ENCODE measurements at places on chromosomes 3 and 15.

- DNase-seq = no peak
Measured at GRCh38 chr3:125001557-125002413, 54.0 kb downstream of the HEG1 start.

DNA sequence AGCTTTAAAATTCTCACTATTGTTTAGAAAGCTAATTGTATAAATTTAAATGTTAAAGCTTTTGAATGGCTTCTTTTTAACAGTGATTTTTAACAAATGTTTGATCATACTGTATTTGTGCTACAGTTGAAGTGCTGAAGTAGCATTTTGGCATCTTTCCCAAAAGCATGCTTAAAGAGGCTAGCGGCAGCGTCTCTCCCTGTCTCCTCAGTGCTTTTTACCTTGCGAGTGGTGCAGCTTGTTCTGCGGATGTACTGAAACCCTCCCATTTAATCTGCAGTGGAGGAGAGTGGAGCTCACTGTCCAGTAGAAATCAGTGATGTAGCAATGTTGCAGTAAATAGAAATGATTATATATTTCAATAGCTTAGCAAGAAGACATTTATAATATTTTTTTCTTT is 43.7 kb downstream of the LRRC49 start:
- no peak for DNase-seq

DNA sequence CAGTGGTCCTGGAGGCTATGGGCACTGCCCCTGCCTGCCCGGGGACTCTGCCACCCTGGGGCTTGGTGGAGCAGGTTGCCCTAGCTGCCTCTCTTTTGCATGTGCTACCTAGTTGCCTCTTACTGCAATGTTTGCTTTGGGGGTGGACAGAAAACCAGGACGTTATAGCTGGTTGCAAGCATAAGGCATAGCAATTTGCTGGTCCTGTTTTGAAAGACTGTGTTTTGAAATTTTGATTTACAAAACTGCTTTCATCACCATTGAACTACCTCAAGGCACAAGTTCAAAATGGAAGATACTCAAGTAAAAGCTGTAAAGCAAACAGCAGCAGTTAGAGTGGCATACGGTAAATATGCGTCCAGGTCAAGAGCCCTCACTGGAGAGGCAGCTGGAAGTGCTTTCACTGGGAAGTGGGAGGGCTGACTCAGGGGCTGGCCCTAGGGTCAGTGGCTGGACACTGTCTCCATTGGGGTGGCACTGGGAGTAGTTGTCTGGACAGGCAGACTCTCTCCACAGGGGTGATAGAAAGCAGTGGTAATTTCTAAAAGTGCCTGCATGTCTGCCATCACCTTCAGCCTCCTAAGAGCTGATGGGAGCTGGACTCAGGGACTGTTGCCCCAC is 138.1 kb downstream of the CHDH start:
- DNase-seq = no peak

DNA sequence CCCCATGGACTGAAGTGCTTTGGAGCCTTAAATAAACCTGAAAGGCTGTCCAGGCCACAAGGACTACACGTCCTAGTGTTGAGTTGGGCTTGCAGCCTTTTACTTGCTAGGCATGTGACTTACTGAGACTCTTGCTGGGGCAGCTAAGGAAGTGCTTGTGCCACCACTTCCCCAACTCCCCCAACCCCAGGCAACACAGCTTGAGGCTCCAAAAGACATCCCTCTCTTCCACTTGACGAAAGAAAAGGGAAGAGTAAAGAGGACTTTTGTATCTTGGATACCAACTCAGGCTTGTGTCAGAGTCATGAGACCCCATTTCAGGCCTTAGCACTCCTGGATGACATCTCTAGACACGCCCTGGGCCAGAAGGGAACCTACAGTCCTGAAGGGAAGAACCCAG is 109.8 kb downstream of the XRN1 start:
- no peak for DNase-seq

- no peak for DNase-seq
Measured at GRCh38 chr3:133820889-133821675, 15.5 kb downstream of the SRPRB start.

GRCh38 chr15:29674661-29675533 is 147.4 kb downstream of the TJP1 start:
- no peak for DNase-seq

- DNase-seq = no peak
Measured at GRCh38 chr3:151660885-151661284, 72.8 kb upstream of the AADACL2 start.

- no peak for DNase-seq
Measured at GRCh38 chr3:138395865-138396751, 38.3 kb upstream of the ESYT3 start.

- no peak for DNase-seq
Measured at GRCh38 chr3:159668990-159669476, 319.6 kb upstream of the IL12A start.

GRCh38 chr3:50531201-50531600 is 27.8 kb upstream of the CACNA2D2 start:
- DNase-seq = no peak

DNA sequence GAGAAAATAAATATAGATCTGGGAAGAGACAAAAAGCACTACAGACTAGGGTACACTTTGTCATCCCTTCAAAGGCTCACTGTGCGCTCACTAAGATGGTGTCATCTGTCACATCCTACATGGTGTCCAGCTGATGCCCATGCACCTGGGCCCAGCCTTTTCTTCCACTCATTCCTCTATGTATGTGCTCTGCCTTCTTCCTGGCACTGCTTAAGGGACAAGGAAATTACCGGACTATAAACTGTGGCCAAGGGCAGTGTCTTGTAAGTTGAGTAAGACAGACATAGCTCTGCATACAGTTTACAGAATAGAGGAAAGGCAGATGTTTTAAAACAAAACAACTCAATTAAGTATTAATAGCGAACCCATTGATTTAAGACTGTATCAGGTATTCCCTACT is 52.9 kb downstream of the ARHGAP31 start:
- DNase-seq = no peak

DNA sequence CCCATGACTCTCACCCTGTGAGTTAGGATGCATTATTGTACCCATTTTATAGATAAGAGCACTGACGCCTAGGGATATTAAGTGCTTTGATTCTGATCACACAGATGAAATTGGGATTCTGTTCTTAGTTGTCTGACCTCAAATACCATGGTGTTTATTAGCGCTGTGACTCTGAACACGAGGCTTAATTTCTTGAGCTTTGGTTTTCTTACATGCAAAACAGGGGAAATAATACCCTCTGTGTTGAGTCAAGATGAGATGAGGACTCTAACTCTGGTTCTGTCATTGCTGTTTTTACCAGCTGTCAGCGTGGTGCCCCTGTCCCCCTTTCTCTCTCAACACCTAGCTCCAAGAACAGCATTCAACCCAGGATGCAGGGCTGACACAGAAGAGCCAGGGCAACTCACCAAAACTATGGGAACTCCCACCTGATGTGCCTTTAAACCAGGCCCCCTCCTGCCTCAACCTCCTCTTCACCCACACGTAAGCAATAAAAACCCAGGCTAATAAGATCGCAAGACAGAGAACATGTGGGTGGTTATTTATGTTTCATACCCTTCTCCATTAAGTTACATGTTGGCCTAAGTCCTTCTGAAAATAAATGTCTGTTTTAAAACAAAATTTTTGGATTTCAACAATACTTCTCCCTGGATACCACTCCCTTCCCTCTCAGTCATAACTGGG is 100.1 kb upstream of the SPATA12 start:
- no peak for DNase-seq

- no peak for DNase-seq
Measured at GRCh38 chr3:144590854-144591253, 619.2 kb downstream of the DIPK2A start.

- no peak for DNase-seq
Measured at GRCh38 chr3:195031574-195032003, 239.4 kb downstream of the XXYLT1 start.

DNA sequence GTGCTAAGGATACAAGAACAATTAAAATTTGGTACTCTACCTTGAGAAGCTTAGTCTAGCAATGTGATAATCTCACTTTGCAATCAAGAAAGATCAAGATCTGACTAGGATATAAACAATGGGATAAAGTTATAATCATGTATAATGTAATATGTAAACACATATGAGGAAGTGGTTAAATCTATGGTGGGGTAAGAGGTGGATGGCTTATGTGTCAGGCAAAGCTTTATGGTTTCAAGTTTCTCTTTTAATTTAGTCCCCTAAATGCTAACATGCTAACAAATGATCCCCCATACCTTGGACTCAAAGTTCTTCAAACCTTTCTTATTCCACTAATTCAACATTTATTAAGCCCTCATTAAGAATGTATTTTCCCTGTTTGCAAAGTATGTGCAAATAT is 2.5 kb downstream of the RSL24D1 start:
- DNase-seq = no peak

DNA sequence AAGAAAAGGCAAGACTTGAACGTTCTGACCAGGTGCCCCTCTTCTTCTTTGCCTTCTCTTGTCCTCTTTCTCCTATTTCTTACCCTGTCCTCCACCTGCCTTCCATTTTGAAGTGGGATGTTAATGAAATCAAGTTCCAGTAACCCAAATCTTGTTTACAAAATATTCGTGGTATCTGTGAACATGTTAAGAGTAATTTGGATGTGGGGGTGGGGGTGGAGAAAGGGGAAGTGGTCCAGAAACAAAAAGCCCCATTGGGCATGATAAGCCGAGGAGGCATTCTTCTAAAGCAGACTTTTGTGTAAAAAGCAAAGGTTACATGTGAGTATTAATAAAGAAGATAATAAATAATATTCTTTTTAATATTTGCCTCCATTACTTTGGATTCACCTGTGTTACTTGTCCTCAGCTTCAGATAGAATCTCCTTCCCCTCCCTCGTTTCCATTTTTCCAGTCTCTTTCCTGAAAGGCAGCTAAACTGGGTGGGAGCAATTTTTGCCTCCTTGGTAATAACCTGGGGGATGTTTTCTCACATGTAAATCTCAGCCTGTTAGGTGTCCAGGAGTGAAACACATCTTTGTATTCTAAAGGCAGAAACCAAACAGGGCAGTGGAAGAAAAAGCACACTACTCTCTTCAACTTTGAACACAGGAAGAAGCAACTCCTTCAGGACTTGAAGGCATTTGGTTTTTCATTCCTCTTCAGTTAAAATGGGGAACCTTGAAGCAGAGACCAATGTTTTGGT is 3.2 kb downstream of the CHST2 start:
- DNase-seq = no peak
